ENCODE measurements at places on chromosomes 1 and 21.

GRCh38 chr1:38848071-38848470 is 11.5 kb downstream of the RRAGC start:
- DNase-seq = no peak

GRCh38 chr1:39671793-39672550 is at the start of gene NT5C1A:
Gene NT5C1A (minus strand): TSS chr1:39672107. CDS start chr1:39672038, 69 bp downstream.
- DNase-seq = peak; percentile 75

DNA sequence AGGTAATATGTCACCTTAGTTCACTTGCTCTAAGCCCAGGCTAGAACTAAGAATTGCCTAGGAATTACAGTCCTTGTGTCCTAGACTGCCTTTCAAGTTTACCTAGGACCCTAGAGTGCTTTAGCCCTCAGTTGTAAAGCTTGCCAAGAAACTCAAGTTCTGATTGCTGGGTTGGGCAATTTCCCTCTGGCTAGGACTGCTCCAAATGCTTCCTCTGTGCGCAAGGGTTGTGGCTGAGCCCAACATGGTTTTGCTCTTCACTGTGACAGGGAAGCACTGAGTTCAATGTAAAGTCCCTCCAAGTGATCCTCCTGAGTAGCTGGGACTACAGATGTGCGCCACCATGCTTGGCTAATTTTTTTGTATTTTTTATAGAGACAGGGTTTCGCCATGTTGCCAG is 102.3 kb upstream of the NEK7 start:
- no peak for DNase-seq

GRCh38 chr1:205043866-205044265 is 854 bp downstream of the CNTN2 start:
- no peak for DNase-seq

GRCh38 chr1:37325509-37326437 is 148.6 kb upstream of the ZC3H12A start:
- no peak for DNase-seq

DNA sequence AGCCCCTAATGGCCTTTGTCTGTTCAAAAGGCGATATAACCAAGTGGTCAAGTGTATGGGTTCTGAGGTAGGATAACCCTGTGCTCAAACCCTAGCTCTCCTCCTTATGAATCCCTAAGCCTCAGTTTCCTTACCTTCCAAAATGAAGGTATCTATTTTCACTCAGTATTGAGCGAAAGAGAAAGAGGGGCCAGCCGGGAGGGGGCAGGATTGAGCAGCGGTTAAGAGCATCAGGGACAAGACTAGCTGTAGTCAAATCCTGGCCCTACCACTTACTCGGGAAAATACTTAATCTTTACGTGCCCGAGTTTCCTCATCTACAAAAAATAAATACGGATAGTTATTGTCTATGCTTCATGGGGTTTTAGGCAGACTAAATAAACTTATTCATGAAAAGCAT is 25.7 kb downstream of the LY9 start:
- no peak for DNase-seq

- DNase-seq = no peak
Measured at GRCh38 chr1:212042436-212042835, 6.9 kb downstream of the DTL start.

- DNase-seq = no peak
Measured at GRCh38 chr21:29295066-29295650, 3.6 kb upstream of the BACH1 start.

DNA sequence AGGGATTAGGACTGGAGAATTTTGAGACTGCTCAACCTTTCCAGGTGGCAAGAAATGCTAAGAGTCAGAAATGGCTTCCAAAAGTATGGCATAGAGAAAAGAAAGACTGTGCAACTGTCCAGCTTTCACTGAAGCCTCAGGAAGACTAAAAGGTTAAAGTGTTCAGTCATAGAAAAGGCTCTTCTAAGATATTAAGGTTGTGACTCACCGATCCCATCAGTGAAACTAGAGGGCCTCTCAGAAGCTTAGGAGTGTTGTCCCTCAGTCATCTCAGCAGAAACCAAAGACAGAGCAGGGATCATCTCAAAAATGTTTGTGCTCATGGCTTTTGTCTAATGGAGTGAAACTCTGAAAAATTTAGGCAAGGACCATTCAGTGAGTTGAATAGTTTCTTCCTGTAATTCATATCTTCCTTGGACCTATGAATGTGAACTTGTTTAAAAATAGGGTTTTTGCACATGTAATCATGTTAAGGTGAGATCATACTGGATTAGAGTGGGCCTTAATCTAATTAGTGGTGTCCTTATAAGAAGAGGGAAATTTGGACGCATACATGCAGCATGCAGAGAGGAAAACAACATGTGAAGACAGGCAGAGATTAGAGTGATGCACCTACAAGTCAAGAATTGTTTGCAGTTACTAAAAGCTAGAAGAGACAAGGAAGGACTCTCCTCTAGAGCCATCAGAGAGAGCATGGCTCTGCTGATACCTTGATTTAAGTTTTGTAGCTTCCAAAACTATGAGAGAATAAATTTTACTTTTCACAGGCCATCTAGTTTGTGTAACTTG is 71.3 kb downstream of the RPE65 start:
- no peak for DNase-seq

DNA sequence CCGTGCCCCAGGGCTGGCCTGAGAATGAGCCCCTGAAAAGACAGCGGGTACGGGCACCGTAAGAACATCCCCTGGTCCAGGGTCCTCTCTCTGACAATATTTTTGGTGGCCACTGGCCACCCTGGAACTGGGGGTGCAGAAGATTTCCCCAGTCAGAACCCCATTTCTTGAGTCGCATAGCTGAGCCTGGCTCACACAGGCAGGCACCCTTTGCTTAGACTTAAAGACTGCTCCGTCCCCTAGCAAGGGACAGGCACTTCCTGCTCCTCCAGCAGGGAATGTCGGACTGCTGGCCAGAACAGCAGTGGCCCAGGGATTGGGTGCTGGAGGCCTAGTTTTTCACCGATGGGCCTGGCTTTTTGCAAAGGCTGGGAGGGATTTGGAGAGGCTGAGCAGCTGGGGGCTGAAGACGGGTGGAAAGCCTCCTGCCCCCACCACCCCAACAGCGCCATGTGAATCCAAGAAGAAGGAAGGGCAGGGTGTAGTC is 4.3 kb downstream of the OLIG2 start:
- no peak for DNase-seq

DNA sequence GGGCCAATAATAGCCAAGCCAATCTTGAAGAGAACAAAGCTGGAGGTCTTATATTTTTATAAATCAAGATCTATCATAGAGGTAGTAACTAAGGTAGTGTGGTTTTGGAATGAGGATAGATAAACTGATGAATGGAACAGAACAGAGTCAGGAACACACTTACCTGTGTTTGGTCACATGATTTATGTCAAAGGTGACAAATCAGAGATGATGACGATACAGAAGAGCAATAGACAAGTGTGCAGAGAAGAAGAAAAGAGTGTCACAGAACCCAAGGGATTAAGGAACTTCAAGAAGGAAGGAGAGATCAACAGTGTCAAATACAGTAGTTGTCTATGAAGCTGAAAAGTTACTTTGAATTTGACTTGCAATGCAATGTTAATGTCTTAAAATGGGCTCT is 16.1 kb upstream of the CD34 start:
- no peak for DNase-seq

DNA sequence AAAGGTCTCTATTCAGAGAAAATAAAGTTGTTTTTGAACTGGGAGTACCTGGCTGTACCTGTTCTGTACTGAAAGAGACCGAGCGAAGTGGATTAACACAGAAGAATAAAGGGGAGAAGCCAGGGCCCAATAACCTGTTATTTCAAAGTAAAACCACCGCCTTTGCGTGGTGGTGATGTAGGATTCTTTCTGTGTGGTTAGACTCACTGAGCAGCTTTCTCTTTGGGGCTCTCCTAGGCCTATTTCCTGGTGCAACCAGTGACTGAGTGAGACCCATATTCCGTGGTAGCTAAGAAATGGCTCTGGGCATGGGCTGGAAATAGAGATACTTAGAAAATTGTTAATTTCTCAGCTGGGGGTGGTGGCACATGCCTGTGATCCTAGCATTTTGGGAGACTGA is 99.9 kb downstream of the XCL2 start:
- no peak for DNase-seq

DNA sequence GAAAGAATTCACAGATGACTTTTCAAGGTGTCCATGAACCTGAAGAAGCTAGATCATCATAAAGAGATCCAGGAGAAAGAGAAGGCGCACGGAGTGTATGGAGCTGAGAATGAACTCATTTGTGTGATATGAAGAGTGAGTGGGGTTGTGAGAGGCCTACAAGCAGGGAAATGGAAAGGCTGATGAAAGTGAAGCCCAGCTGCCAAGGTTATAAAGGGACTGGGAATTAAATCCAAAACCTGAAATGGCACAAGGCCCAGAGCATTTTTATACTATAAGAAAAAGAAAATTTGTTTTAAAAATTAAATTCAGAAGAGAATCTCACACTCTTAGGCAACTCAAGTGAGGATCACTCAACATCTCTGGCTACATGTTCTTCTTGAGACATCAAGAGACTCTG is 43.4 kb downstream of the HSD3B1 start:
- no peak for DNase-seq

DNA sequence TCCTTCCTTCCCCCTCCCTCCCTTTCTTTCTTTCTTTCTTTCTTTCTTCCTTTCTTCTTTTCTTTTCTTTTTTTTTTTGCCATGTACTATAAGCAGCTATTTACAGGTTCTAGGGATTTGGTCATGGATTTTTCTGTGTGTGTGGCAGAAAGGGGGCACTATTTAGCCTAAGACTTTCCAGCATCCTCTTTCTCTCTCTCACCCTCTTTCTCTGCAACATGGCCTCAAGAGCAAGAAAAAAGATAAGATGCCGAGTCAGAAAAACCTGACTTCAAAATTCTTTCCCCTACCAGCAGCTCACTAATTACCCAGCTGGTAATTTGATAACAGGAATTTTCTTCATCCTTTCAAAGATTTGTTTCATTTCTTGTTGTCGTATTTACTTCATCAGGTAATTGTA is 458.3 kb upstream of the ADAMTS5 start:
- DNase-seq = no peak

DNA sequence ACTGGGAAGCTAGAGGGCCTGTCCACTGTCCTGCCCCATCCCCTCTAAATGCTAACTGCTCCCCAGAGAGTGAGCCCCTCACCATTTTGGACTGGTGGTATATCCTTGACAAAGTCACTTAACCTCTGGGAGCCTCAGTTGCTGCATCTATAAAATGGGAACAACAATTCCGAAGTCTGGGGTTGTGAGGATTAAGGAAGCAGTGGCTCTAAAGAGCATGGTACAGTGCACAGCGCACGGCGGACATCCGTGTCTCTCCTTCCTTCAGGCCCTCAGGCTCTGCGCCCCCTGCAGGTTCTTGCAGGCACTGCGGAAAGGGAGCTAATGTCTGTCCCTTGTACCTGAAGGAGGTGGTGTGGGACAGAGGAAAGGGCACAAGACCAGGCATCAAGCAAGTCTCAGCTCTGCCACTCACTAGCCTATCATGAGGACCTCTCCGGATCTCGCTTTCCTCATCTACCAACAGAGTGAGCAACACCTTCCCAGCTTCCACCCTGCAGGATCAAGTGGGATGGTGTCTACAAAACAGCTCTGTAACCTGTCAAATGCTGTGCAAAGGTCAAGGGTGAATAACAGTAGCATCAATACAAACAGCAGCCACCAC is 20.1 kb downstream of the ECE1 start:
- DNase-seq = peak; percentile 89

DNA sequence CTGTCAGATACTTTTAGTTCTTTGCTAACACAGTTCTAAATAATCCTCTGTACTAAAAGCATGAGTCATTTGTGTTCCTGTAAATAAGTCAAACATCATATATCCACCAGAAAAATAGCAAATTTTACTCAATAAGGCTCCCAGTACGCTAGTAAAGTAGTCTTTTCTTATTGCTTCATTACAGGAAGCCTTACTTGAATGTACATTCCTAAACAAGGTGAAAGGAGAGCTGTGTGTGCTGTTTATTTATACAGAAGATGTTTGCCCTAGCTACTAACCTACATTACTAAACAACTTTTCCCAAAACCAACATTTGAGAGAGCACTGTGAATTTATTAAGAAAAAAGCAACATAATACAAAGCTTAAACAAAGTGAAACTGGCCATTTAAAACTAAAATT is 52.0 kb downstream of the ZNHIT6 start:
- no peak for DNase-seq

GRCh38 chr1:1439546-1440261 is 4.2 kb downstream of the VWA1 start:
- DNase-seq = no peak

- DNase-seq = no peak
Measured at GRCh38 chr1:65421351-65422025, 1.0 kb downstream of the LEPR start.

DNA sequence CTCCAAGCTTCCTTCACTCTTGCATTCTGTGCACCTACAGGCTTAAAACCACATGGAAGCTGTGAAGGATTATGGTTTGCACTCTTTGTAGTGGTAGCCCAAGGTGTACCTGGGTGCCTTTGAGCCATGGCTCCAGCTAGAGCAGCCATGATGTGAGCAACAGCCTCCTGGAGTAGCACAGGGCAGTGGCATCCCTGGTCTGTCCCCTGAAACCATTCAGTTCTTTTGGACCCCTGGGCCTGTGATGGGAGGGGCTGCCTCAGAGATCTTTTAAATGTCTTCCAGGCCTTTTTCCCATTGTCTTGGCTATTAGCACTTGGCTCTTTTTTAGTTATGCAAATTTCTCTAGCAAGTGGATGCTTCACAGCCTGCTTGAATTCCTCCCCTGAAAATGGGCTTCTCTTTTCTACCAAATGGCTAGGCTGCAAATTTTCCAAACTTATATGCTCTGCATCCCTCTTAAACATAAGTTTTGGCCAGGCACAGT is 47.4 kb downstream of the CLCA4 start:
- DNase-seq = no peak

- no peak for DNase-seq
Measured at GRCh38 chr1:118317842-118318614, 133.0 kb upstream of the SPAG17 start.

- DNase-seq = no peak
Measured at GRCh38 chr1:159746666-159747065, 32.3 kb upstream of the CRP start.

GRCh38 chr1:3073489-3074296 is 4.7 kb downstream of the PRDM16 start:
- peak; percentile 62 for DNase-seq

- DNase-seq = no peak
Measured at GRCh38 chr1:228824366-228824765, 89.1 kb downstream of the RHOU start.

DNA sequence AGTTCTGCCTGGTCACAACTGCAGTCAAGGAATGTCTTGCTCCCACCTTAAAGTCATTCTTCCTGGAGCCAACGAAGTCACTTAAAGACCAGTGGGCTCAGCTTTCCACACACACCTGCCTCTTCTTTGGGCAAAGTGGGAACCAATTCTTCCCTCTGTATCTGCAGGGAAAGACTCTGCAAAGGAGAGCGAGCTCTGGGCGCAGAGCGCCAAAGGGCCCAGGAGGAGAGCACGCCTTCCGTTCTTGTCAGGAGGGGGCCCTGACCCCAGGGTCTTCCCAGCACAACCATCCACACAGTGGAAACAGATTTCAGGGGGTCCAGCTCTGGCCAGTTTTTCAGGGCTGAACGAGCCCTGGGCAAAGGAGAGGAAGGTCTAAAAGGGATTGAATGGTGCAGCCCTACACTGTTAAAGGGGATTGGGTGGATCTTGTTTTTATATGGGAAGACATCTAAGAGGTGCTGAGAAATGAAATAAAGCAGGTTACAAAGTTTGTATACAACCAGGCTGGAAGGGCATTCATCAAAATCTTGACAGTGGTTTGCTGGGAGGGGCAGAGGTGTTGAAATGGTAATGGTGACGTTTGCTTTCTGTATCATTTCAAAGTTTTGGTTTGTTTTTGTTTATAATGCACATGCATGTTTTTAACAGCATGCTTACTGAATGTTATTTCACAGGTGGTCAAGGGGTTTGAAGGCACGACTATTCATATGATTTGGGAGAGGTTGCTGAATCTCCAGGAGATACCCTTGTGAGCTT is 6.8 kb upstream of the OLIG2 start:
- no peak for DNase-seq

- DNase-seq = no peak
Measured at GRCh38 chr1:114037631-114037890, 58.3 kb downstream of the OLFML3 start.

Measured in Right ventricle myocardium inferior (tissue), 1 donor.